H7 (cell line): ENCODE measurements at places on chromosomes 7 and 10. TPM values are rescaled to one million over a fixed set of nuclear protein-coding genes. Genes with fewer than 3 reads are reported as not detected.

Gene FIGNL1
- 19.2 and 24.2 TPM in 2 replicates for total RNA-seq

- no peak for DNase-seq
These were observed 19.4 kb downstream of the RNF32 start for GRCh38 chr7:156659961-156660360.

Gene TMEM26
- total RNA-seq, result 0.04 TPM in 1 of 2 replicates, not detected in the other

DNA sequence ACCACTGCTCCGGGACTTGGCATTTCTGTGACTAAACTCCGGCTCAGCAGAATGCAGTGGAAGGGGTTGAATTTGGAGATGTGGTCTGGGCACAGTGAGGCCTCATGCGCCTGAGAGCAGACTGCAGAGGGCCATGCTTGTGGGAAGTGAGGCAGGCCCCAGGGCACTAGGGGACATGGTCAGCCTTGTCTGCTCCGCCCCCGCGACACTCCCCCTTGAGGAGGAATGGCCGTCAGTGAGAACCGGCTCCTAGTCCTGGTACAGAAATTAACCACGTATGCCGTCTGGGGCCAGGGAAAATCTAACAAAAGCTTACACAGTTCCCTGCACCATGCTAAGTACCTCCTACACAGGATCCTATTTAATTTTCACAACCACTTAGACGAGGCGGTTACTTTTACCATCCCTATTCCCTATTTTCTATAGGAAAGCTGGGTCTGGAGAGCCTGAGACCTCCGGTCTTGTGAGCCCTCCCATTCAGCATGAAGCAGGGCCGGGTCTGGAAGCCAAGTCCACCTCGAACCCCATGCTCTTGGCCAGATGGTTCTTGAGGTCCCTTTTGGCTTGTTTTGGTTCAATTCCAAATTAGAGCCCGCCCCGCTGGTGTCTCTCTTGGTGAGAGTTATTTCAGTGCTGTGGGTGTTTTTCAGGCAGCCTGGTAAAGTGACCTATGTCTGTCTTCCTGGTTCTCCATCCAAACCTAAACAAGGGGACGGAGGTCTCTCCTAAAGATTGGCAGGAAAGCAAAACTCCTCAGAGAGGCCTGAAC, 87.7 kb upstream of the PITRM1 start:
- DNase-seq, result peak; percentile 59

GRCh38 chr7:118080947-118081346, 103.0 kb upstream of the LSM8 start:
- DNase-seq, result peak; percentile 7

- no peak for DNase-seq
These were observed 20.4 kb upstream of the INMT start for GRCh38 chr7:30731581-30731980.

GRCh38 chr10:116208956-116209567, 63.9 kb downstream of the GFRA1 start:
- DNase-seq, result no peak

DNA sequence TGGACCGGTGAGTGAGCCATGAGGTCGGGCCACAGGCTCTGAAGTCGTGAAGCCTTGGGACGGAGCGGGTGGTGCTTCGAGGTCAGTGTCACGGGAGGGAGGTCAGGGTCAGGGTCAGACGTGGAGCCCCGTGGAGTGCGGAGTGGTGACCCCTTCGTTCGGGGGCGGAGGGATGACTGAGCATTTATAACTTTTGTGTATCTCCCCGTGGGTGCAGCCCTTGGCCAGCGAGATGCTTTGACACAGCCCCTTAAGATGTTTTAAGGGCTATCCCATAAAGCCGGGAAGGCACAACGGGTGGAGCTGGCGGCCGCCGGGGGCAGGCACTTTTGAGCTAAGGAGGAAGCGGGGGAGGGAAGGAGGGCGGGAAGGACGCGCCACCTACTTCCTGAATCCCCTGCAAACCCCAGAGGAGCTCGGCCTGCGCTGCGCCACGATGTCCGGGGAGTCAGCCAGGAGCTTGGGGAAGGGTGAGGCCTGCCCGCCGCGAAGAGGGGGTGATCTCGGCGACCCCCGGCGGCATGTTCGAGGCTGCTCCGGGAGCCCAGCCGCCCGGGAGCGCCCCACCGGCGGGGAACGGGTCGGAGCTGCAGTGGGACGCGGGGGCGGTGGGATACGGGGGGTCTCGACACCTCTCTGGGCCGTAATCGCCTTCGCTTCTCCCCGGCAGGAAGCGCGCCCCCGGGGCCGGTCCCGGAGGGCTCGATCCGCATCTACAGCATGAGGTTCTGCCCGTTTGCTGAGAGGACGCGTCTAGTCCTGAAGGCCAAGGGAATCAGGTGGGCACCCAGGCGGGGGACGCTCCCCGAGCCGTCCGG, at the start of gene GSTO1:
Gene GSTO1 (plus strand): TSS at position 400 of the 818 bp plus-strand sequence. CDS start 37 bp downstream, at position 437.
- peak; percentile 82 for DNase-seq

DNA sequence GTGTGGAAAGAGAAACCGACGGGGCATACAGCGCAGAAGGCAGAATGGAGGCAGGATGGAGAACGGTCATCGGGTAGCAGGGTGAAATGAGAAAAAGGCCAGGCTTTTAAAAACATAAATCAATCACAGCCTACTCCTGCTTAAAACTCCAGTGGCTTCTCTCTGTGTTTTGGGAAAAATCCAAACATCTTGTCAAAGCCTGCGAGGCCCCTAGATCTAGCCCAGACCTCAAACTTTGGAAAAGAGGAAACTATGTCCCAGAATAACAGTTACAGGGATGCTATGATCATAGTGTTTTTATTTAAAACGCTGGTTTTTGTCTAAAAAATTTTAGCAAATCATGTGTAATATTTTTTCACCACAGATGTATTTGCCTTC, 41.1 kb downstream of the PPP1R3C start:
- DNase-seq, result no peak

GRCh38 chr7:5248201-5248885, 34.4 kb upstream of the SLC29A4 start:
- no peak for DNase-seq

Gene TCF7L2
- total RNA-seq, result 10.1 and 12.0 TPM in 2 replicates

Gene FEZF1
- total RNA-seq, result 2.1 and 5.0 TPM in 2 replicates

GRCh38 chr7:38506756-38507155, 124.4 kb downstream of the AMPH start:
- DNase-seq, result no peak
